ENCODE measurements at places on chromosomes 1 and 21.

- no peak for DNase-seq
These were observed 18.2 kb upstream of the RHOU start for GRCh38 chr1:228717081-228717480.

- DNase-seq = no peak
These were observed 8.0 kb upstream of the BRWD1 start for GRCh38 chr21:39321424-39321823.

DNA sequence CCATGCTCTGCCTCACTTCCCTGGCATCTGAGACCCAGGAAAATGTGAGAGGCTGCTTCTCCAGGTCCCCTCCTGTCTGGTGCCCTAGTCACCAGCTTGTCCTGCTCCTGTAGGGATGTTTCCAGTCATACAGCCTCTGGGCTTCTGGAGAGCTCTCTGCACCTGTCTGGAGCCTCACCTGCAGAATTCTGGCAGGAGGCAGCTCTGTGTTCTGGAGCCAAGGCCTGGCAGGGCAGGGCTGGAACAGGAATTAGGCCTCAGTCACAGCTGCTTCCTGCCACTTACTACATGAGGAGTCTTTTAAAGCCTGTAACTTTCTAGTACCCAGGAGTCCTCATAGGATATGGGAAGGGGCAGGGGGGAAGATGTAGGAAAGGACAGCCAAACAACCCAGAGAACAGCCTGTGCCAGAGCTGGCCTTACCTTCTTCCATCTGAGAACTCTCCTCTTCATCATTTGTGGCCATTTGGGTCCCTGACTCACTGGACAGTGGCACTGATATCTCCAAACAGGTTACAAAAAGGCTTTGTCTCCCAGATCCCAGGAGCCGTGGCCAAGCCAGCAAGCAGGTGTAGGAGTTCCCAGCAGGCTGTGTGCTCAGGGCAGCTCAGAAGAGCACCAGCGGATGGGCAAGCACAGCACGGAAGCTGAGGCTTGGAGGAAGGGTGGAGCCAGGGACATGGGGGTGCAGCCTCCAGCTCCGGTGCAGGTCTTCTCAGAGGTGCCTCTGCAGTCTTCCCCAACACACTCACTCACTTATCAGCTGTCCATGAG lies 31.4 kb upstream of the ARTN start:
- no peak for DNase-seq

DNA sequence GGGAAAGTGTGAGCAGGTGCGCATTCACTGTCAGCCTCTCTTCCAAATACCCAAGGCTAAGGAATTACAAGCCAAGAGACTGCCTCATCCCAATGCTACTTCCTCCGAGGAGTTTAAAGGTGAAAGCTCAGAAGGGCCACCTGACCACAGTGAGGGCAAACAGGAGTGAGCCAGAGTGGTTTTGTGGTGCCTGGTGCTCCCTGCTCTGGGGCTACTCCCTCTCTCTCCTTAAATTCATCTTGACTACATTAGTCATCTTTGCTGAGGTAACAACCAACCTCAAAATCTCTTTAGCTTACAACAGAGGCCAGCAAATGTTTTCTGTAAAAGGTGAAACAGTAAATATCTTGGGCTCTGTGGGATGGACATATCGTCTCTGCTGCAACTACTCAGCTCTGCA lies 14.2 kb upstream of the ZBTB8A start:
- DNase-seq = no peak
